ENCODE measurements at places on chromosomes 1 and 21.

DNA sequence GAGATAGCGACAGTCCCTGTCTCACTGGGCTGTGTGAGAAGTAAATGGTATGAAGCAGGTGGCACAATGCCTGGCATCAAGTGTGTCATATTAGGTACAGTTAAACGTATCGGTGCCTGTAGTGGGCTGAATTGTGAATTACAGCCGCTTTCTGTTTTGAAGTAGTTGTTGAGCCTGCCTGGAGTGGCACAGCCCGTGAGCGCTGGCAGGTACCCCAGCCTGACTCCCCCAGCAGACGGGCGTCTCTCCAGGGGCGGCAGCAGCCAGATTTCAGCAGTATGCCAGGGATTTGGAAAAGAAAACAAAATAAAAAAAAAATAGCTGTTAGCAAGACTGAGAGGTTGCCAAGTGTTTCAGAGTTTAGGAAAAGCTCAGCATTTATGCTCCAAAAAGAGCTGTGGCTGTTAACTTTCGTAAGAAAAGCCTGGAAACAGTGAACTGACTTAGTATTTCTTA is 26.6 kb upstream of the GPR153 start:
- no peak for DNase-seq

DNA sequence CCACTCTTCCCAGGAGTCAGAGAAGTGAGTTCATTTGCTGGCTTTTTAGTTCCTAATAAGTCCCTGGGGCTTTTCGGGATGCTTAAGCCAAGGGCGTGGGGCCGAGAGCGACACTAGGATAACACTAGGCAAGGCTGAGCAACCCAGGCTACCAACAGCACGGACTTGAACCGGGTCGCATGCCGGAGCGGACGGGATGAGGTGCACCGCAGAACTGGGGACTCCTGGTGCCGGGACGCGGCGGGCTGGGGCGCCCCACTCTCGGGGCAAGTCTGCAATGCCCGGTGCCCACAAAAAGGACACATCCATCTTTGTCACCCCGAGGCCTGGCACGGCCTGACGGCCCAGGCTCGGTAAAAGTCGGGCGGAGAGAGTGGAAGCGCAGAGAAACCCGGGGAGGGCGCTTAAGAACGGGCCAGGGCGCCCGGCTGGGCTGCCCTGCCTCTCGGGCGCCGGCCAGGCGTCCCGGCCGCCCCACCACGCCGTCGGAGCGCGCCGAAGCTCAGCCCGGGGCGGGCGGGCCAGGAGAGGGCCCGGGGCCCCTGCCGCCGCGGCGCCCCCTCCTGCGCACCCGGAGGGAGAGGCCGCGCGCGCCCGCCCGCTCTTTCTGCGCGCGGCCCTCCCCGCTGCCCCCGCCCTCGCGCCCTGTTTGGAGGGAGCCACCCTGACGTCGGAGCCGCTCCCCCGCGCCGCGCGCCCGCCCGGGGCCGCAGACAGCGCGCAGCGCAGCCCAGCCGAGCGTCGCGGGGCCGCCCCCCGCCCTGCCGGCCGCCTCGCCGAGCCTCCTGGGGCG is at the start of gene NBL1:
NBL1 (plus strand) TSS at position 710 of the 793 bp plus-strand sequence. CDS start 10,720 bp downstream, outside the sequence.
- DNase-seq: no peak

GRCh38 chr1:39608921-39609320 is 30.5 kb downstream of the HEYL start:
- DNase-seq: no peak

GRCh38 chr1:997713-997992 is 2.2 kb downstream of the HES4 start:
- DNase-seq: no peak
